NCI-H2227 treated with DMSO at 0.1 percent for 48 hours (cell line): ENCODE measurements at places on chromosomes 3 and 15.

GRCh38 chr3:147656023-147656422 lies 246.9 kb downstream of the ZIC1 start:
- no peak for DNase-seq

DNA sequence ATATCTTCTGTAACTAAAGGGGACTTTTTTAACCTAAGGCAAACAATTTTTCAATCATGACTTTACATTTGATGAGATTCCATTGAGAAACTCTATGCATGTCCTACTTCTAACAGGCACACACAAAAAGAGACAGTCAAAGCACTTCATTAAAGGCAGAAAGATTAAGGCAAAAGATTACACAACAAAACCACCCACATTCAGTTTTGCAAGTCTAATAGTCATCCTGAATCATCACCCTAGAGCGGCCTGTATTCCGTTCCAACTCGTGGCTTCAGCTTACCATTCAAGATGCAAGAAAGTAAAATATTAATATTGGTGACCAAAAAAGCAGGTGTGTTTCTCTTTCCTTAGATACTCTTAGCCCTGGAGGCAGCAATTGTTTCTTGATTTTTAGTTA lies 205.9 kb downstream of the P3H2 start:
- no peak for DNase-seq

- no peak for DNase-seq
Measured at GRCh38 chr3:45642731-45643152, 46.5 kb upstream of the SACM1L start.

DNA sequence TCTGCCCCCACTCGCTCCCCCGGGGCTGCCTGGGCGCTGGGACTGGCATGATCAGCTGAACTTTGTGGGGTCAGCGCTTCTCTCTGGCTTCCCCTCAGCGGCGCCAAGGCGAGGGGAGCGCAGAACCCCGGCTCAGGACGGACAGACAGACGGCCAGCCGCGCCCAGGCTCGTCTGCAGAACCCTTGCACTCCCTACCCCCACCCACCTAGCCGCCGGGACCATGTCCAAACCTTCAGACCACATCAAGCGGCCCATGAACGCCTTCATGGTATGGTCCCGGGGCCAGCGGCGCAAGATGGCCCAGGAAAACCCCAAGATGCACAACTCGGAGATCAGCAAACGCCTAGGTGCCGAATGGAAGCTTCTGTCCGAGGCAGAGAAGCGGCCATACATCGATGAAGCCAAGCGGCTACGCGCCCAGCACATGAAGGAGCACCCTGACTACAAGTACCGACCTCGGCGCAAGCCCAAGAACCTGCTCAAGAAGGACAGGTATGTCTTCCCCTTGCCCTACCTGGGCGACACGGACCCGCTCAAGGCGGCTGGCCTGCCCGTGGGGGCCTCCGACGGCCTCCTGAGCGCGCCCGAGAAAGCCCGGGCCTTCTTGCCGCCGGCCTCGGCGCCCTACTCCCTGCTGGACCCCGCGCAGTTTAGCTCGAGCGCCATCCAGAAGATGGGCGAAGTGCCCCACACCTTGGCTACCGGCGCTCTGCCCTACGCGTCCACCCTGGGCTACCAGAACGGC lies 621 bp downstream of the SOX14 start:
- no peak for DNase-seq

GRCh38 chr3:144843099-144843498 lies 871.5 kb downstream of the DIPK2A start:
- DNase-seq = no peak

- no peak for DNase-seq
Measured at GRCh38 chr15:65925338-65925737, 56.0 kb downstream of the RAB11A start.

GRCh38 chr3:66115858-66116654 lies 77.3 kb upstream of the MAGI1 start:
- no peak for DNase-seq

- no peak for DNase-seq
Measured at GRCh38 chr3:57927916-57928315, 80.3 kb upstream of the FLNB start.

DNA sequence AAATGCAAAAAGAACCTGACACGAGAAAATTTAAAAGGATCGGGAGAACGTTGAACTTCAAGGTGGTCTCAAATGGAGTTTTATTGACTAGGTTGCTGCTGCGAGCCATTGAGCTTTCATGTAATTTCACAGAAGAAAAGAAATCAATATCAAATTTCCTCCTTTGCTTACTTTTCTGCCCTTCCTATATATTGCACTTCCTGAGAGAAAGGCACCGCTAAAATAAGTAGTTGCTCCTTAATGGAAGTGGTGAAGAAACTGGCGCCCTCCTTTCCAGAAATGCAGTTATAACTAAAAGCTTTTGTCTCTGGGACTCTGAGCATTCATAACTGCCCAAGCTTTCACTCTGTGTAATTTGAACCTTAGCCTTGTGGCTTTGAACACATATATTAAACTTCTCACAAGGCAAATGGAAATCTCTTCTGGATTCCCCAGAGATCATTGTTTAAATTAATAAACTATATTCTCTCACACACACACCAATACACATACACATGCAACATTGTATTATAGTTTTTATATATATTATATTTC lies 13.4 kb downstream of the EID1 start:
- DNase-seq = no peak

- DNase-seq = no peak
Measured at GRCh38 chr15:40279437-40280141, 3.3 kb downstream of the ANKRD63 start.

GRCh38 chr3:109265295-109265694 lies 51.0 kb downstream of the DPPA2 start:
- DNase-seq = no peak

DNA sequence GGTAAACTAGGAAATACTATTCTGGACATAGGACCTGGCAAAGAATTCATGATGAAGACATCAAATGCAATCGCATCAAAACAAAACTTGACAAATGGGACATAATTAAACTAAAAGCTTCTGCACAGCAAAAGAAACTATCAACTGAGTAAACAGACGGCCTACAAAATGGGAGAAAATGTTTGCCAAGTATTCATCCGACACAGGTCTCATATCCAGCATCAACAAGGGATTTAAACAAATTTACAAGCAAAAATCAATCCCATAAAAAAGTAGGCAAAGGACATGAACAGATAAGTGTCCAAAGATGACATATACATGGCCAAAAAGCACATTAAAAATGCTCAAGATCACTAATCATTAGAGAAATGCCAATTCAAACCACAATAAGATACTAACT lies 1088.9 kb downstream of the NAALADL2 start:
- DNase-seq = no peak

GRCh38 chr15:62807539-62808130 lies 234.9 kb upstream of the TPM1 start:
- DNase-seq = no peak

DNA sequence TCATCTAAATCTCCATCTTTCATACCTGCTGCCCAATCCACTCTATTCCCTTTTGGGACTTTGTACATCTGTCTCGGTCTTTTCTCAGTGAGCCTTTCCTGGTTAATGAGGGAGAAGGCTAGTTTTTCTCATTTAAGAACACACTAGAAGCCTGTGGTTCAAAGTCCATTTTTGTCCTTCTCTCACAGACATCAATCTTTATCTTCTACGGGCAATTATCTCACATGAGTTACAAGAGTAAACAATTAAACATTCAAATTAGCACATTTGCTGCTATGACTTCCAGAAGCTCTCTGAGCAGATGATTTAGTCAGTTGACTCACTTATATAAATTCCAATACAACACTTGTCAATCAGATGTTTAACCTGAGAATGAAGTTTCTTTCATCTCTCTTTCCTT lies 49.3 kb upstream of the KBTBD8 start:
- no peak for DNase-seq

- no peak for DNase-seq
Measured at GRCh38 chr3:89606151-89606550, 498.7 kb downstream of the EPHA3 start.

- DNase-seq = no peak
Measured at GRCh38 chr3:72998466-72998865, 1.9 kb downstream of the PPP4R2 start.

- no peak for DNase-seq
Measured at GRCh38 chr3:115915061-115915460, 291.8 kb downstream of the GAP43 start.

GRCh38 chr15:26525096-26525495 lies 247.8 kb downstream of the GABRB3 start:
- no peak for DNase-seq

- no peak for DNase-seq
Measured at GRCh38 chr3:42608581-42608980, 8.1 kb downstream of the NKTR start.

- no peak for DNase-seq
Measured at GRCh38 chr3:194329583-194329965, 21.6 kb downstream of the CPN2 start.

DNA sequence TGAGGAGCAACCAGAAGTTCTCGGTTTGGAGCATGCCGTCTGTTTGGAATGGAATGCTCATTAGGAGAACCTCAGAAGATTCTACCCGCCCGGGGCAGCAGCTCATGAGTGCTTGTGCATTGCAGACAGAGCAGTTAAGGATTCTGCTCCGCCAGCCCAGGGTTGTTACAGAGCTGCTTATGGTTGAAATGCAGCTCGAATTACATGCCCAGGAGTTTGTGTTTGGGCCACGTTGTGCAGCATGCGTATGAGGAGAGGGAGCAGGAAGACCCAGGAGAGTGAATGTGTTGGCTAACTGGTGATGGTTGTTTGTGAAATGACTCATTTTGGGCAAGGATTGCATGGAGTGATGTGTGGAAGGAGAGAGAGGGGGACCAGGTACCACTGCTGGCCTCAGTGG lies 9.0 kb downstream of the FGD5 start:
- DNase-seq = no peak

DNA sequence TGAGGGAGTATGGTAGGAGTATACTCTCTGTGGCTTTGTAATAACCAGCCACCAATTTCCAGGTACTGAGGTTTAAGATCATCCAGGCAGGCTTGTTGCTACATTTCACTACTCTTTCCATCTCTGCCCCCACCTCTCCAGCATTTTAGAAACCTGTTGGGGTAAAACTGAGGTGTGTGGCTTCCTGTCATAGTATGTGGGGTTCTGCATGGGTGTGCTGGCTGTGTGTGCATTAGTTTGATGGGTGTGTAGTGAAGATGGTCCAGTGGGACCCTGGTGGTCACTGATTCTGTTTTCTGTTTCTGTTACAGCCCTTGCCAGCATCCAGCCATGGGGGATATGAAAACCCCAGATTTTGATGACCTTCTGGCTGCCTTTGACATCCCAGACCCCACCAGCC lies 34.0 kb downstream of the ZNF592 start:
- DNase-seq = no peak

- no peak for DNase-seq
Measured at GRCh38 chr3:70273492-70273891, 38.9 kb downstream of the MDFIC2 start.

GRCh38 chr3:129020691-129021090 lies 19.6 kb downstream of the EFCC1 start:
- no peak for DNase-seq

- DNase-seq = no peak
Measured at GRCh38 chr3:41163421-41163820, 35.9 kb upstream of the CTNNB1 start.

DNA sequence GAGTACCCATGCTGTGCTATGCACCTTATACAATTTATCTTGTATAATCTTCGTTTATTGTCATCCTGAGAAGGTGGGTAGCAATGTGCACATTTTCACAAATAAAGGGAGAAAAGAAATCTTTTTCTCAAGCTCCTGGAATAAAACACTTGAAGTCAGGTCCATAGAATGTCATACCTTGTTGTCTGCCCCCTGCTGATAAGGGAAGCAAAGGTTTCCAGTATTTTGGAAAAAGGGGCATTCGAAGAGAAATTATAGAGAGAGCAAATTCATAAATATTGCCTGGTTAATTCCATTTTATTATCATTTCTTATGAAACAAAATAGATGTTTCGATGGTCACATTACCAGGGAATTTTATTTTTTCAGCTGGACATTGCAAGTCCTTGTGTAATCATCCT lies 277.8 kb downstream of the RAP2B start:
- no peak for DNase-seq

GRCh38 chr3:63355809-63356208 lies 77.7 kb downstream of the SYNPR start:
- no peak for DNase-seq

GRCh38 chr15:99424131-99424571 lies 141.6 kb upstream of the MEF2A start:
- DNase-seq = no peak

GRCh38 chr3:172692751-172693338 lies 18.0 kb downstream of the NCEH1 start:
- DNase-seq = no peak

GRCh38 chr3:128215800-128216495 lies 62.7 kb downstream of the EEFSEC start:
- no peak for DNase-seq

DNA sequence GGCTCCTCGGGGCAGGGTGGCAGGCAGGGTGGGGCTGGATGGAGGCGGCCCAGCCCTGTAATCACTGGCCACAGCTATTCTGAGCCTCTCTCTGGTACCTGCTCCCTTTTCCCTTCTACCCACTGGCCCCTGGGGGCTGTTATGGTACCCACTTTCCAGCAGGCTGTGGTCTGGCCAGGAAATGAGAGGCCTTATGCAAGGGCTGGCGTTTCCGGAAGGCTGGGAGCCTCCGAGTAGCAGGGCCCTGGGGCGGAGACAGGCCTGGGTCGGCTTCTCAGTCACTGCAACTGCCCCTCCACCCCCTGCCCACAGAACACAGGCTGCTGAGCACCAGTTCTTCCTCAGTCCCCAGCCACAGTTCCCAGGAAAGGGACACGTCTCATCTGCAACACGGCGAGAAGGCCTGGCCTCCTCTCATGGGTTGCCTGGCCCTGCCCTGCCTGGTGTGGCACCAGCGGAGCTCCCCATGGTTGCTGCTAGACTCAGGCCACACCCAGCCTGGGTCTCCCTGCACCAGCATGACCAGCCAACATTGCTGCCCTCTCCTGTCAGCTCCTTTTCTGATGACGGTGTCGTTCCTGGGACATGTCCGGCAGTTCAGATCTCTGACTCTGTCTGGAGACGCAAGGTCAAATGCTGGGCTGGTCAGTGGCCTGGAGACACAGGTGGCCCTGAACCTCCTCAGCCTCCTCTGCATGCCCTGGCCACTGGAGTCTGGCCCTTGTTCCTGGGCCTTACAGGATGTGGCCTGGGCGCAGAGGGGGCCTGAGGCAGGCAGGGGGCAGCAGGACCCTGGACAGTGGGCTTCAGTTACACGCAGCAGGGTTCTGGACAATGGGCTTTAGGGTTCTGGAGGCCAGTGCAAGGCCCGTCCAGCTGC lies 6.5 kb downstream of the CHST13 start:
- DNase-seq = no peak

DNA sequence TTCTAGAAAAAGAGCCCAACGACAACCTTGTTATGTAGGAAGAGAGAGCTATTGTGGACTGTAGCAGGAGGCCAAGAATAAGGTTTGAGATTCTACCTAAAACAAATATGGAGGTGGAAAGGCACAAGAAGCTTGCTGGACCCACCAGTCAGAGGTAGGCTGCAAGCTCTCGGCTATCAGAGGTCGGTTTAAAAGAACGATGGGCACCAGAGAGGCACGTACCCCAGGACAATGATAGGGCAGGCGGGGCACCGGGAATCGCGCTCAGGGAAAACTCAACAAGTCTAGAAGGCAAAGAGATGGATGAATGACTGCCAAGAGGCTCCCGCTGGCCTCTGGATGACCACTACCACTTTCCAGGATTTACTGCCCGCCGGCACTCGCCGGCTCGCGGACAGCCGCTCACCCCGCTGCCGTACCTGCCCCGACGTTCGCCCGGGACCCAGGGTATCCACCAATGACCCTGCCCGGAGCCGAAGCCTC lies 1.1 kb downstream of the HDGFL3 start:
- no peak for DNase-seq
